ENCODE measurements at places on chromosomes 2 and 18.

GRCh38 chr2:60839126-60839813 is 42.1 kb upstream of the REL start:
- DNase-seq: no peak

DNA sequence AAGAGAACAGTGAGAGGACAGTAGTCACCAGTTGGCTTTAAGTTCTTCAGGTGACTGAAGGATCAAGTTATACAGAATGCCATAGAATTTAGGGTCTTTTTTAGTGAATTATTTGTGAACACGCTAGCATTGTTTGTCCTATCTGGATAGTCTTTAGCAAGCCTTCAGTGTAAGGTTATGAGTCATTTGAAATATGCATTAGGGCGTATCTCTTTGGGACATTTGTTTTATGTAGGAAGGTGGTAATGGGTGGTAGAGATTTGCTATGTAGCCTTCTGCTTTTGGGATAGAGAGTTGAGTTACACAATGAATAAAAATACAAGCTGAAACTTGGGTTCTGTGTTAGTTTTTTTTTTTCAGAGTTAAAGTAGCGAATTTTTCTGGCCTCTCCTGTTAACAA is 13.0 kb downstream of the ACTR2 start:
- DNase-seq: peak; percentile 14

DNA sequence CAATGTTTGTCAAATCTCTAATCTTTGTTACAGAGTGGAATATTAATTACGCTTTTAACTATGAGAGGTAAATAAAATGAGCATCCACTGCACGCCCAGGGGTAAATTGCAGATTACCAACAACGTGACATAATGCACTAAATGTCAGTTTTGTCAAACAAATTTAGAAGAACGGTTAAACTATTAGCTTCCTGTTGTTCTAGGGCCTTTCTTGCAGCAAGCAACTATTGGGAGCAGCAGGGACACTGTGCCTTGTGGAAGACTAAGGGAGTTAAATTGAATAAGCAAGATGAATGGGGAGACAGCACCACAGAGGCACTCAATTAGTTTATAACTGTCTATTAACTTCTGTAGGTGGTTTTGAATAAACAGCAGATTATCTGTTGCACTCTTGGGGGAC is 391.0 kb upstream of the RAB12 start:
- DNase-seq: no peak

- DNase-seq: no peak
These were observed 152.6 kb upstream of the KYNU start for GRCh38 chr2:142724713-142725349.

DNA sequence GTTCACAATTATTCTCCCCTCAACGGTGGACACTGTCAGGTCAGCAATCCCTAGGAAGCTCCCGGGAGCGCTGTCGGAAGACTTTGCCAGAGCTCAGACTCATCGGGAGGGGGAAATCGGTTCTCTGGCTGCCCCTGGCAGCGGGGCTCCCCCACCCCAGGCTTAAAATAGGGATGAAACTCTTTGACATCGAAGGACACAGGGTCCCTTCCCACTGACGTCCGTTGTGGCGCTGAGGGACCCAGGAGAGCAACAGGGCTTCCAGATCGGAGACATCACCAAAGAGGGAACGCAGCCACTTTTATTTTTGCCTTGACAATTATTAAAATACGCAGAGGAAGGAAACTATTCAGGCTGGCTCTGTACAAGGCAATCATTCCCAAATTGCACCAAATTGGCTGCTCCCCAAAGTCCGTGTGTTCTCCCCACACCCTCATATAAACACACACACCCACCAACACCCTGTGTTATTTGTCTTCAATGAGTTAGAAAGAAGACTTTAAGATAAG is 249.0 kb downstream of the CDH20 start:
- DNase-seq: no peak

DNA sequence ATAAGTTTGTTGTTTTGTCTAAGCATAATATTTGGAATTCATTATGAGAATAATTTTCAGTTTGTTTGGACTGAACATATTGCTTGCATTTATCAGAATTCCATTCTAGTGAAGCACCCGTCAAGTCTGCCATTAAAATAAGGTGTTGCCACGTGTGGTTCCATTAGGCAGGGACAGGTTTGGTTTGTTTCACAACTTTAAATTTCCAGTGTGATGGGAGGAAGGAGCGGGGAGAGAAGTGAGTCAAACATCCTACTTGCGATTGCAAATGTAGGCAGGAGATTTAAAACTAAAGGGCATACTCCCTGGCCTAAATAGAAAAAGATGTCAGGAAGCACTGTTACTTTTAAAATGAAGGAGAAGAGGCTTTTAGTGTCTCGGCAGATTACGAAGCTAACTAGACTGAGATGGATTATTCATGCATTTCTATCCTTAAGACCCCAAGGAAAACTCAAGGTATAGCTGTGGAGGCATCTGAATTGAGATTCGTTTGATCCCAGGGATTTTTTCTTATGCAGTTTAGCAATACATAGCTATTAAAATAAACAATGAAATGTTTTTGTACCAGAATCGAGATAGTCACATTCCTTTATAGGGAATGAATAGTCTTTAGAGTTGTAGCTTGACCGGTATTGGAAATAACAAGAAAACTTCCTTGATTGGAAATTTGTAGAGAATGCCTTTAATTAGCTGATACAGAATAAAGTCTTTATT is 19.8 kb downstream of the GRHL1 start:
- DNase-seq: peak; percentile 67

- DNase-seq: peak; percentile 22
These were observed 5.4 kb downstream of the CHMP3 start for GRCh38 chr2:86557836-86558235.

DNA sequence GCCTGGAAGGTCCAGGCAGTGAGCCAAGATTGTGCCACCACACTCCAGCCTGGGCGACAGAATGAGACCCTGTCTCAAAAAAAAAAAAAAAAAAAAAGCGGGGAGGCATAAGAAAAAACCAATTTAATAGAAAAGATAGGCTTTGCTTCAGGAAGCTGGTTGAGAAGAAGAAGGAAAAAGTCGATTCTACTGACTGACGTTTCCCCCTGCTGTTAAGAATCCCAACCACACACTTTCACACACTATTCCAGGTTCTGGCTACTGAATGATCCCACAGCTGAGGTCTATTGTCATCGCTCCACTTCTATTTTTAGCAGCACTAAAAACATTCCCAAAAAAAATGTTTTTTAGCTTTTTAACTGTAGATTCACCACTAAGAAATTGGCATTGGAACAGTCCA is 6.7 kb upstream of the CHCHD5 start:
- peak; percentile 46 for DNase-seq

- no peak for DNase-seq
These were observed 312.3 kb downstream of the PRKCE start for GRCh38 chr2:45963816-45964215.

GRCh38 chr18:55557211-55557610 is 30.8 kb downstream of the TCF4 start:
- no peak for DNase-seq

DNA sequence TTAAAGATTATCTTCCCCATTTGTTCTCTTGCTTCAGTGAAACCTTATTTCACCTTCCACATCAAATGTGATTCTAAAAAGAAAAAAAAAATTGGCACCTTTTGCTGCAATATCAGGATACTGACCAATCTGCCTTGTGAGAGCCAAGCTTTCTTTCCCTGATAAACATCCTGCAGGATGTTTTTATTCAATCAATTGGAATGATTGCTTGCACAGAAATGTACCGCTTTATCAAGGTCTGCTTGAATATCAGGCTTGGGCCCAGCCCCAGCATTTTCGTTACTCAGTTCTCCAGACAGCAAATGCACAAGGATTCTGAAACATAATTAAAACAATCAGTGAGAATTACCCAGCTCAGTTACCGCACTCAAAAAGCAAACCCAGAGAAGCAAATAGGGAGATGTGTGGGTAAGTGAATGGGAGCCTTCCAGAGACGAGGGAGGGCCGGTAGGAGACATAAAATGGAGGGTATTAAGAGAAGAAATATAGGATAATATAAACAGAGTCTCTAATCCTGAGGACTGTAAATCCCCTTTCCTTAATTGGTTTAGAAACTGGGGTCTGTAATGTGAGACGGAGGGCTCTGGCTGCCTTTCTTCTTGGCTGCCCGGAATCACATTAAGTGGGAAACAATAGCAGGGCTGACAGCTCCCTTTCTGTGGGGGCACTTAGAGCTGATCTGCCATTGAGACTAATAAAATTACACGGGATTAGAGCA is 291.8 kb downstream of the ICOS start:
- DNase-seq: no peak

DNA sequence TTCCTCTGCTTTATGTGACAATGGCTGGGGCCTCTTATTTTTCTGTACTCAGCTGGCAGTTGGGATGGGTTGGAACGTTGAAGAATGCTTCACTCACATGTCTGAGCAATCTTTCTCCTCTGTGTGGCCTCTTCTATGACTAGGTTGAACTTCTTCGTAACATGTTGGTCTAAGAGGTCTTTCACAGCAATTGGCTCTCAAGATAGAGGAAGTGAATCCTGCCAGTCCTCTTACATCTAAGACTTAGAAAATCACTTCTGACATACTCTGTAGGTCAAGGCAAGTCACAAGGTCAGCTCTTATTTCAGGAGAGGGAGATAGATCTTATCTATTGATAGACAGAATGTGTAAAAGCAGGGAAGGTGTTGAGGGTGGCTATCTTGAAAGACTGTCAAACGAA is 174.1 kb downstream of the NYAP2 start:
- DNase-seq: no peak

GRCh38 chr18:54916507-54916906 is 42.8 kb downstream of the CCDC68 start:
- DNase-seq: no peak

Data from fibroblast of mammary gland (primary cell).